ENCODE measurements at places on chromosomes 12 and 14.

DNA sequence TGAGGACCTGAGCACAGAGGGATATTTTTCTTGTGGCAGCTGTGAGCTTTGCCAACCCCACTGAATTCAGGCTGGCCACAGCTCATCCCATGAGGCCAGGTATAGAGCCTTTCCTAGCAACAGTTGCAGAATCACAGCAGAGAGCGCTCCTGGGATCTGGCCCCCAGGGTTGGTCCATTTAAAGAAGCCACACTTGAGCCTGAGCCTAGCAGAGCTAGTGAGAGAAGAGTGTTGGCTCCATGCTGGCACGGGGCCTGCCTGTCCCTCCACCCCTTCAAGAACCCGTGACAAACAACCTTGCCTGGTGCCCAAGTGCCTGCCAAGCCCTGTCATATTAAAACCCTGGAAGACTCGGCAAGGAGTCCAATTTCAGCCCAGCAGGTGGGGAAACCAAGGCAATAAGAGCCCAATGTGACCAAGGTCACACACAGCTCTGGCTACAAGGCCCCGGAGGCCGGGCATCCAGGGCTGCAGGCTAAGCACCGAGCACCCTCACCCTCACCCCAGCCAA lies 91.6 kb downstream of the LRRC74A start:
- DNase-seq: no peak

DNA sequence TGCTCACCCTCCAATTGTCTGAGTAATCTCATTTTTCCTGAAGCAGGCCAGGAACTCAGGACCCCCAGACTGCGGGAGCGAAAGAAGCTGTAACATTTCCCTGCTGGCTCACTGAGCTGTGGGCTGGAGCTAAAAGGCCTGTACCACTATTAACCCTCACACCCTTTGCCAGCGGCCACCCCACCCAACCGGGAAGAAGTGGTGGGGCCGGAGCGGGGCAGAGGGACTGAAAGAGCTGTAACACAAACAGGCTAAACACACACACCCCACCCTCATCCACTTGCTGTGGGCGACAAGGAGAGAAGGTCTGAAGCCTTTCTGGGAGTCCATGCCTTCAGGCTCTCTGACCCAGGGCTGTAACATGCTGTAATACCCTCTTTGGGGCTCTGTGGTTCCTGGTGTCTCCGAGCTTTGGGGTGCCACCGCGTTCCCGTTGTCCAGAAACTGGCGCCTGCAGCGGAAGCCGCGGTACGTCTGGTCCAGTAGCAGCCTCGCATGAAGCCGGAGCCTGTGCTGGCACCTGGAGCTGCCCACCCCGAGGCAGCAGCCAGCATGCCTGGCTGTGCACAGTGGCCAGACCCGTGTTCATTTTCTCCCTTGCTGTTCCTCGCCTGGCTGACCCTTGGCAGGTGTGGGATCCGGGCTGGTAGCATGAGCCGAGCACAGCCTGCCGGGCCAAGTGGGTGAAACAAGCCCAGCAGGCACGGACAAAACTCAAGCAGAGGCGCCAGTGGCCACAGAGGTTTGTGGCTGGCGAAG lies 345.5 kb upstream of the MGAT4C start:
- DNase-seq: no peak

GRCh38 chr12:75997658-75998057 lies 33.9 kb downstream of the PHLDA1 start:
- DNase-seq: no peak

DNA sequence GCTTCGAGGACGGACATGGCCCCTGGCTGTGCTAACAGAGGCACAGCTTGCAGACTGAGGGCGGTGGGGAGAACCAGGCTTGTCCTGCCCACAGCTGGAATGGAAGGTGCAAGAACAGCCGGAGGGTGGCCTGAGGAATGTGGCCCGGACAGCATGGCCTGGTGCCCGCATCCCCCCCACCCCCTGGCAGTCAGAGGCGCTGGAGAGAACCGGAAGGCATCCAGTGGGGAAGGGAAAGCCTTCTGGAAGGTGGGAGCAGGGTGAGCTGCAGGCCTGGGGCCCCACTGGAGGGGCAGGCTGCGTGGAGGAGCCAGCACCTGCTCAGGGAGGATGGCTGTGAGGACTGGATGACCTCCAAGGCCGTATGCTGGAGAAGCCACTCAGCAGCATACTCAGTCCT lies 8.1 kb upstream of the CYP46A1 start:
- no peak for DNase-seq

DNA sequence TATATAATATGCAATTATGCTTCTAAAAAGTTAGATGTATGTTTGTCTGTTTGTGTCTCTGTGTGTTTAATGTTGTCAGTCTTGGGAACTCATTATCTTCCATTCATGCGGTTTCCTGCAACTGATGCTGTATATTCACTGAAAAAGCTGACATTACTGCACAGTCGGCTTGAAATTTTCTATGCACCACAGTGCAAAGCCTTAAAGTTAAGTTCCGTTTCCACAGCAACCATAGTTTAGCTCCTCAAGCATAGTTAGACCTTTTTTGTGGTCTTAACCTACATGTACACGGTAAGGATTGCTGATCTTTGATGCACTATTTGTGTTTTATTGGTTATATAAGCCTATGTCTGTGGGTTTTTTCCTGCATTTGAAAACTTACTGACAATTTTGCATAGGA lies 309.4 kb downstream of the KCNC2 start:
- DNase-seq: no peak

- DNase-seq: no peak
Observed at GRCh38 chr14:59245809-59246295, 57.4 kb downstream of the DAAM1 start.

GRCh38 chr12:93468008-93468371 lies 676 bp downstream of the MRPL42 start:
- no peak for DNase-seq

- no peak for DNase-seq
Observed at GRCh38 chr12:5581019-5581418, 149.1 kb downstream of the NTF3 start.

DNA sequence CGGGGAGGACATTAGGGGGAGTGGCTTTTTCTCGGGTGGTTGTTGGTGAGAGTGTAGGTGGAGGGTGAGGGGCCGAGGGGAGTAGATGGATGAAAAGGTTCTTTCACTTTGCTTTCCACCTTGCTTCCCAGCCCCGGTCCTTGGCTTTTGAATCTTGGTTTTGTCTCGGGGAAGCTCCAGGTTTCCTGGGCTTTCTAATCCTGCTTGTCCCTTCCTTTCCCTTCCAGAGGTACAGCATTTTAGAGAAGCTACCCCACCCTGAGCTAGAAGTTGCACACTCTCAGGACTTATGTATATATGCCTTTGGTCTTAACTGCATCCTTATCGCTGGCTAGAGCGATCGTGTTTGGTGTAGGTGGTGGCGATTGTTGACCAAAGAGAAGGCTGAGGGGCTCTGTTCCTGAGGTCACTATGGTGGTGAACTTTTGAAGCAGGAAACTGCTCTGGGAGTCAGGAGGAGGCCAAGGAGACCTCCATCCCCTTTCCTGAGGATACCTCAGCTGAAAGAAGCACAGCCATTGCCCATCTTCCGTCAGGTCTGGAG lies 862 bp downstream of the PIP4K2C start:
- DNase-seq: no peak

DNA sequence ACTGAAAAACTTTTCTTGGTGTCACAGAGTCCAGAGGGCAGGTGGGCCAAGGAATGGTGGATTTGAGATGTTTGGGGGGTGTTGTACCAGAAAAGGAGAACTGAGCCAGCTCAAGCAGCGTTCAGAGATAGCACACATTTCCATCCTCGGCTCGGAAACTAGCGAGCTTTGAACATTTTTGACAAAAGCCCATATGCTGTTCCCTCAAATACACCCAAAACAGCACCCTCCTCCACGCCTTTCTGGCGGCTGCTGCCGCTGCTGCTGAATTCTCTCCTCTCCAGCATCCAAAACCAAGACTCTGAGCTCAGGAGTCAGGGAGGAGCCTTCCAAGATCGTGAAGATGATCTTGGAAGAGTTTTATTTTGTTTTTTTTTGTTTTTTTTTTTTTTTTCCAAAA lies 961 bp downstream of the SRRM4 start:
- no peak for DNase-seq

GRCh38 chr12:111024205-111024801 lies 103.9 kb upstream of the MYL2 start:
- peak; percentile 8 for DNase-seq

- no peak for DNase-seq
Observed at GRCh38 chr14:20167091-20167490, 23.6 kb upstream of the OR11G2 start.

DNA sequence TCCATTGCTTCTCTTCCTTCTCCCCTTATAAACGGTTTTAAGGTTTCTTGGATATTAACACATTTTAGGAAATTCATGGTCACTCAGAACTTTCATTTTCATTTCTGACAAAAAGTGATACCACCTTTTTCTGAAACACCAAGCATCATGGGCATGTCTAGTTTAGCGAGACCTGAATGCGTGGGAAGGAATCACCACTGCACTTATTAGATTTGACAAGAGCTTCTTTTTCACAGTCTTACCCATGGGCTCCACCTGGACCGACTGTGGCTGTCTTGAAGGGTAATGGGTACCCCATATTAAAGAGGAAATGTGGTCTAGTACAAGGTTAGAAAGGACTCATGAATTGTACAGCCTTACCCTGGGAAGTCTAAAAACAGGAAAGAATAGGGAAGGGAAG lies 95.4 kb downstream of the KCNK10 start:
- no peak for DNase-seq

- no peak for DNase-seq
Observed at GRCh38 chr14:92323011-92323915, at the start of gene SLC24A4. SLC24A4 (plus strand) TSS chr14:92323165; CDS start chr14:92323831, 666 bp downstream.

- no peak for DNase-seq
Observed at GRCh38 chr14:55328317-55328716, 57.1 kb downstream of the FBXO34 start.

DNA sequence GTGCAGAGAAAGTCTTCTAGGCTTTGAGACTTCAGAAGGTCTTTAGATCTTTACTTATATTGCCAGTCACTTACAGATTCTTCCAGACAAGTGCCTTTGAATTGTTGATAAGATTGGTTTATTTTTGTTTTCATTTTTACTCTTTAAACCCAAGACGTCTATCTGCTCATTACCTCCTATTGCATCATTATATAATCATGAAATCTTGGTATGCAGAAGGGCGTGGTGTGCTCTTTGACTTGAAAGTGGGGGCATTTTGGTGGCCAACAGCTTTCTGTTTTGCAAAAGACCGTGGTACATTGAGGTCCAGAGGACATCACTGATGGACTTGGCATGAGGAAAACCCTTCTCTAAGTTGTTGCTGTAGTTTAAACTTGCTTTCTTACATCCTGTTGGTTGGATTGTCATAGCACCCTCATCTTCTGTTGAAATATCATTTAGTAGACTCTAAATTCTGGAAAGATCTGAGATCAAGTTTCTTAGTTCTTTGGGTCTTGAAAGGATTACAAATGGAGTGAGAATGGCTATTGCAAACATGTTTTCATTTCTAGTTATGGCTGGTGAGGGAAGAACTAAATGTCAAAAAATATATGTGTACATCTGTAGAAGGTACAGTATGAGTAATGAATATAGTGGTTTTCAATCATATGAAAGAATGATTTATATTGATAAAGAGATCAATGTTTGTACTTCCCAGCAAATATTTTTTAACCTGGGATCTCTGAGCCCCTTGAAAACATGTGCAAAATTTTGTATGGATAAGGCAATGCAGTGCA lies 441.8 kb downstream of the NRXN3 start:
- DNase-seq: no peak

- DNase-seq: peak; percentile 79
Observed at GRCh38 chr12:18275981-18276380, 14.7 kb downstream of the PIK3C2G start.

- no peak for DNase-seq
Observed at GRCh38 chr12:66859751-66860440, 181.0 kb upstream of the GRIP1 start.

DNA sequence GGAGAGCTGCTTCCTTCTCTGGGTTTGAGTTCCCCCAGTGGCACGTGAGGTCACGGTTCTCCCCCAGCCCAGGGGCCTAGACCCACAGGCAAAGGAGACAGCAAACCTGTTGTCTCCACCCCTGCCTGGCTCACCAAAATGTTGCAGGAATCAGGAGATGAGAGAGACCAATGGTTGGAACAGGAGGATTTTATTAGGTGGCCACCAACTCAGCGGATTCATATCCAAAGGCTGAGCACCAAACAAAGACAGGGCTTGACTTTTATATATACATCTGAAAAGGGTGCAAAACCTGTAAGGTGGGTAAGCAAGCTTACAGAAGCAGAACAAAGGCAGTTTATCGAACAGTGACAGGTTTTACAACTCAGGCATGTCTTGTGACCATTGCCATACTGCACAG lies 9.2 kb upstream of the ADAM21 start:
- no peak for DNase-seq

DNA sequence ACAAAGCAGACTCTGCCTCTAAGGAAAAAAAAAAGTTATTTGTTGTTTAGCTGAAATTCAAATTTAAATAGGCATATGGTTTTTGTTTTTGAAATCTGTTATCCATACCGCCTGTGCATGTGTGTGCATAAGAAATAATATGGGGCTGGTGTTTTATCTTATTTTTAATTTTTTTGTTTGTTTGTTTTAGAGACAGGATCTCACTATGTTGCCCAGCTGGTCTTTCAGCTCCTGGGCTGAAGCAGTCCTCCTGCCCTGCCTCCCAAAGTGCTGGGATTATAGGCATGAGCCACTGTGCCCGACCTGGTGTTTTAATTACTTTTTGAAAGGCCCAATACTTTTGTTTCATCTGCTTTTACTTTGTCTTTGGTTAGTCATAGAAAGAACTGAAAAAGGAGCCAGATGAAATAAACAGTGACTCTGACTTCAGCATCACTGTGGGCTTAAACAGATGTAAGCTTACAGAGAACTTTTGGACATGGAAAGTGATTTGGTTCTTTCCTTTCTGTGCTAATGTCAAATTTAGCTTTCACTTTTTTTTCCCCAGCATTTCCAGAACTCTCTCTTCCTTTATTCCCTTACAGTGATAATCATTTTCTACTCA lies 37.2 kb downstream of the SUPT16H start:
- no peak for DNase-seq
